Spleen (tissue), 13 donors: ENCODE measurements at places on chromosomes 5 and 9.

DNA sequence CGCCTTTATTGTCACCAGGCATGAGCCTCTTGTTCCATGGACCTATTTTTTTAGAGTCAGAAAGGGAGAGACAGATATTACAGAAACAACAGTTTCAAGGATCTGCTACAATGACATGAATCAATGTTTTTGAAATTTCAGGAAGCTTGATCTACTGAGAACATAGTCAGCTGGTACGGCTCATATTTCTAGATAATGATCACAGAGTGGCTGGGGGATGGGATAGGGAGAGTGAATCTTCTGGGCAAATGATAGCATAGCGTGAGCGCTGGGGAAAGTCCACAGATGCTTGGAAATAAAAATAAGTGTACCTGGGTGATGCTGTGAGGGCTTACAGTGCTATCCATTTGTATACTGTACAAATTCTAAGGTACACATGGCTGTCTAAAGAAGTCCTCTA is 340.4 kb downstream of the EBF1 start:
- no peak for DNase-seq

DNA sequence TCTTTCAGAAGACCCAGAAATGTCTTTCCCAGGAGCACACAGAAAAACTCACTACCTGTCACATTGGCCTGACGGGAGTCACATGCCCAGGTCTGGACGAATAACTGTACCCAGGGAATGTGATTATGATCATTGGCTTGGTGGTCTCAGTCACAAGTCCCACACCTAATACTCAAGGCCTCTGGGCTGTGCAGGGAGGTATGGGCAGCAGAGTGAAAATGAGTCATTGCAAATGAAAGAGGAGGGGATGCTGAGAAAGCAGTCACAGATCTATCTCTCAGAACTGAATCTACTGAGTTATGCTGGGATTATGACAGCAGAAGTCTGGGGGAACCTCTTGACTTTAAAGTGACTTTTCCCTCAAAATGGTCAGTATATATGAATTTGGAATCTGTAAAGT is 36.9 kb downstream of the SGCD start:
- no peak for DNase-seq

DNA sequence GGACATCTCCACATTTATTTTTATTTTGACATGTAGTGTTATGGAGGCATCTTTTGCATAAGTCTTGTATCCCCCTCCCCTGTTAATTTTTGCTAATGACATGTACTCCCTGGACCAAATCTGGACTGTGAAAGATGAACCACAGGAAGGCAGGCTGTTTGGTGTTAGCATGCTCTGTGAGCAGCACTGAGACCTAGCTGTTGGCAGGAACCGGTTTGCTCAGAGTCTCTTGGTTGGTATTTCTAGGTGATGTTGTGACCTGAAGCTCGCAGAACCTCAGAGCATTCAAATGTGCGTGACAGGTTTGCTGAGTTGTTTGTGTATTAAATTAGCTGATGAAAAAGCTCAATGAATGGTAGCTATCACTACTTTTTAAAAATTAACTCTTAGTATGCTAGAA is 53.6 kb upstream of the PHF2 start:
- no peak for DNase-seq

DNA sequence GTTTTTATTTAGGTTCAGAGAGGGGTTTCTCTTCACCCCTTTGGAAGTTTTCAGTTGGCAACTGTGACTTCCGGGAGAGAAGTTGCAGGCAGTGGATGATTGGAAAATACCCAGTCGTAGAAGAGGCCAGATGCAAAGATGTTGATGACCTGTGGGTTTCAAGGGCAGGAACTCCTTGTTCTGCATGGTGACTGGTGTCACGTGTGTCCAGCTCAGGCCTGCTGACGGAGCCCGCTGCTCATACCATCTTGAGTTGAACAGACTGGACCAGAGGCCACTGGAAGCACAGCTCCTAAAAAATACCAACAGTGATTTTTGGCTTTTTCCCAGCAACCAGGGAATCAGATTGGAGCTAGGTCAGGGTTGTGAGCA is 243.9 kb upstream of the KLF4 start:
- DNase-seq: no peak

GRCh38 chr5:77877516-77878355 is 101.6 kb upstream of the TBCA start:
- no peak for DNase-seq

DNA sequence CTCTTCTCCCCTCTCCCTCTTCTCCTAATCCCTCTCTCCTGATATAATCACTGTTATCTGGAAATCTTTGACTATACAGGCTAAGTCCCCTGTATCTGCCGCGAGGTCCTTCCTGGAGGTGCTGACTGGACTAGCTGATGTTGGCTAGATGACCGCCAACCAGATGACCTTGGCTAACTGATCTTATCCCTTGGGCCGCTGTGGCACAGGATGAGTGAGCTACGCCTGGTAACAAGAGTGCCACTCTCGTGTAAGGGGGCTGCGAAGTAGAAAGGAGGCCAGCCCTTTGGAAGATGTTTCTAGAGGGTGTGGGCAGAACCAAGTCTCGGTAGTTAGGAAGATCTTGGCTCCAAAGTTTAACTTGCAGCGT is 345 bp upstream of the PRRC1 start:
- no peak for DNase-seq

- no peak for DNase-seq
These were observed 76.6 kb downstream of the RICTOR start for GRCh38 chr5:38997591-38997990.

- DNase-seq: no peak
These were observed 108.9 kb upstream of the PPP1R26 start for GRCh38 chr9:135370411-135371375.

DNA sequence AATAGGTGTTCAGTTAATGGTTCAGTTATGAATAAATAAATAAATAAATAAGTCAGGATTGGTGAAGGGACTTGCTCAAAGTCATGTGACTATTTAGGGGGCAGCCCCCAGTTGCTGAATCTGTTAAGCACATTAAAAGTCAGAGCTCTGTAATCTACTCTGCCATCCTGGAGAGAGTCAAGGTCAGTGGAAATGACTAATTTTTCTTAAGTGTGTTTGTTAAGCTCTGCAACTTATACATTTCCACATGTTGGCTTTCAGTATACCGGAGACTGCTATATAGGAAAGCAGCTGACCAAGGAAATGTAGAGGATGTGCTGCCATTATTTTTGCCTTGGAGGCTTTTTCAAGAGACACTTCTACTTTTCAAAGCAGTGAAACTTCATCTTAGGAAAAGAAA is 57.9 kb downstream of the KIAA1958 start:
- DNase-seq: no peak

DNA sequence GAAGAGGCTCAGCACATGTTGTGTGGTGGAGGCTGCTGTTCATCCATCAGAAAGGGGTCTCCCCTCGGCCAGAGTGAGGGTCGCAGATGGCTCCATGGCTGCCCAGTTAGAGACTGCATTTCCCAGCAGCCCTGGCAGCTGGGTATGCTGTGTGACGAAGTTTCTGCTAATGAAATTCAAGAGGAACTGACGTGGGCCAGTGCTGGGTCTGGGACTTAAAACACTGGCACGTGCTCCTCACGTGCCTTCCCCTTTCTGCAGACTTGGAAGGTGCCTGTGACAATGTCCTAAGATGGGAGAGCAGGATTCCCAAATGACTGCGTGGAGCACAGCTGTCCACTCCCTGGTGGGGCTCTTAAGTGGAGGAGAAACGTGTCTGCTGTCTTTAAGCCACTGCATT is 114.5 kb upstream of the RAPGEF1 start:
- DNase-seq: no peak

DNA sequence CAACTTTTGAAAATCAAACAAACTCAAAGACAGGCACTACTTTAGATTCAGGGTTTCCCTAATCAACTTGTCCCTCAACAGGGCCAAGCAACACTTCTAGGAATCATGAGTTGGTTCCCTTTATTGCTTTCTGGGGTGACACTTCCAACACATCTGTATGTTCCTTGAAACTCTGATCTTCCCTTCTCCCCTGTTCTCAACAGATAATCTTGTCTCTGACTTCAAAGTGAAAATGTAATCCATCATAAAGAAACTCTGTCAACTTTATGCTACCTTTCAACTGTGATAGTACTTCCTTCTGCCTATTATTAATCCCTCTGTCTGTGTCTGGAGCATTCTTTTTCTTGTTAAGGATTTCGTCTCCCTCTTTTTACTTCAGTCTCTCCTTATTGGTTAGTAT is 250.1 kb upstream of the MEF2C start:
- no peak for DNase-seq

- DNase-seq: no peak
These were observed 12.5 kb upstream of the NREP start for GRCh38 chr5:111769541-111769940.

GRCh38 chr5:147017191-147017590 is 138.6 kb upstream of the PPP2R2B start:
- DNase-seq: no peak

- peak; percentile 83 for DNase-seq
These were observed 35.1 kb downstream of the NDST1 start for GRCh38 chr5:150542933-150543445.

DNA sequence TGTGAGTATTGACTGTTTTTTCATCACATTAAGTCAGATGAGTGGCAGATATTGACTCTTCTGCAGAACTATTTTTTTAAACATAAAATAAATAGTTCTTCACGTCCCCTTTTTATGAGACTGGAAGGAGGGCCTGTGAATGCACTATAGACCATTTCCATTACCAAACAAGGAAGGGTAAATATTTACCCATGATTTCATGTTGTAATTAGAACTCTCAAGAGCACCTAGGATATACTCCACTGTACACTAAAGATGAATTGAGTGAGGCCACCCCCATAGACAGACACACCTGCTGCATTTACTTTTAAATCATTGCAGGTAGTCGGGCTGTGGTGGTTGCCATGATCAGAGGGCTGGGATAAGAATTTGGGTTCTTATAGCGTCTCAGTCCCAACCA is 22.6 kb downstream of the SLC36A1 start:
- no peak for DNase-seq

DNA sequence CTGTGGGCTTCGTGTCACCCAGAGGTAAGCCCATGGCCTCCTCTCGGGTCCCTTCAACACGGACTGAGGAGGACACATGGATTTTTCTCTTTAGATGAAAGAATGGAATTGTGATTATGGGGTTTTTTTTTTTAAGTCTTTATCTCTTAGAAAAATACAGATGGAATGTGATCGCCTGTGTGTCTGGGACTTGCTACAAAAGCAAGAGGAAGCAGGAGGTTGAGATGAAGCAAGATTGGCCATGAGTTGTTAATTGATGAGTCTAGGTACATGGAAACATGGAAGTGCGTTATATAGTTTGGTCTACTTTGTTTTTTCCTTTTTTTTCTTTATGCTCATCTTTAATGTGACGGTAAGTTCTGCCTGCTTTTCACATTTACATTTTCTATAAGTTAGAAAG is 14.6 kb downstream of the USP20 start:
- DNase-seq: no peak

GRCh38 chr5:67045816-67046740 is 150.5 kb downstream of the CD180 start:
- DNase-seq: no peak

DNA sequence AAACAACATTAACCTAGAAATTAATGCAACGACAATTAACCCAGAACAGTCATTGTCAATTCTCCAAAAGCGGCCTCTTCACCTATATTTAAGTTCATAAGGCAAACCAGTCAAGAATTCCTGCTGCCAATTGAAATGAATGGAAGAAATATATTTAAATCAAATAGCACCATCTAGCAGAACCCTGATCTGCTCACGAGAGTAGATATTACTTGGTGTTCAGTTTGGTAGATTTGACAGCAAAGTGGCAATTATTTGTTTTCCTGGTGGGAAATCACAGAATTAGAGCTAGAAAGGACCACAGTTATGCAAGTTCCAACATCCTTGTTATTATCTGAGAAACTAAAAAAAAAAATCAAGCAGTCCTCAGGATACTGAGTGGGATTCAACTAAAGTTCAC is 2.3 kb downstream of the SSBP2 start:
- DNase-seq: no peak

DNA sequence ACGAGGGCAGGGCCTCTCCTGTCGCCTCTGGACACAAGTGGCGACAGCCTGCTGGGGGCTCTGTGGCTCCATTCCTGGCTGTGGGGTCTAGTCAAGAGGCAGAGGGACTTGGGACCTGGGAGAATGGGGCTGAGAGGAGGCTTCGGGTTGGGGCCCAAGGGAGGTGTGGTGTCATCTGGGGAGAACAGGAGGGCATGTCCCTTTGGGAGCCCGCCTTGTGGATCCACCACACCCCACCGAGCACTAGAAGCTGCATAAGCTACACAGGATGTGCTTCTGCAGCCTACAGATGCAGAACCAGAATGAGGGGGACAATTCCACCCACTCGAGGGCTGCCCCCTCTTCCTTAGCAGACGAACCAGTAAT is 3.9 kb upstream of the MAN1B1 start:
- no peak for DNase-seq

DNA sequence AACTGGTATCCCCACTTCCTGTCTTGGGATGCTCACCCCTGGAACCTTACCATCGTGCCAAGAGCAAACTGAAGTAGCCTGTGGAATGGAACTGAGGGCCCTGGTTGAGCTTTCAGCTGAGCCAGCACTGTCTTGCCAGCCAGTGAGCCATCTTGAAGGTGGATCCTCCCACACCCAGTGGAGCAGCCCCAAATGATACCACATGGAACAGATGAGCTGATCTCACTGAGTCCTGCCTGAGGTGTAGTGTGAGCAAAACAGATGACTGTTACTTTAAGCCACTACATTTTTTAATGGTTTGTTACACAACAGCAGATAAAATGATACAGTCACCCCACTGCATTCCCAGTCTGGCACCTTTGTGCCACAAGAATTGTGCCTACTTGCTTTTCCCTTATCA is 2.2 kb upstream of the PCYOX1L start:
- DNase-seq: no peak

GRCh38 chr9:120830151-120830550 is 12.6 kb downstream of the PSMD5 start:
- no peak for DNase-seq
